Ovary (tissue), 10 donors: ENCODE measurements at places on chromosomes 6 and 20. TPM values are rescaled to one million over a fixed set of nuclear protein-coding genes. Genes with fewer than 3 reads are reported as not detected.

- H3K27me3 ChIP-seq: no peaks in the 10 kb centered on the region
- H3K27ac ChIP-seq: no peak overlapping the region
- no peak overlapping the region for H3K4me3 ChIP-seq
- DNase-seq: no peak
- peaks cover 7% of the 10 kb centered on the region for H3K4me1 ChIP-seq
These were observed 162.8 kb upstream of the AFDN start for GRCh38 chr6:167663784-167664443.

- no peak overlapping the region for H3K27ac ChIP-seq
- H3K4me1 ChIP-seq: no peaks in the 10 kb centered on the region
- no peaks in the 10 kb centered on the region for H3K27me3 ChIP-seq
- H3K36me3 ChIP-seq: no peaks in the 10 kb centered on the region
- H3K4me3 ChIP-seq: no peak overlapping the region
These were observed 228.0 kb upstream of the SYNDIG1 start for GRCh38 chr20:24241466-24241865.

DNA sequence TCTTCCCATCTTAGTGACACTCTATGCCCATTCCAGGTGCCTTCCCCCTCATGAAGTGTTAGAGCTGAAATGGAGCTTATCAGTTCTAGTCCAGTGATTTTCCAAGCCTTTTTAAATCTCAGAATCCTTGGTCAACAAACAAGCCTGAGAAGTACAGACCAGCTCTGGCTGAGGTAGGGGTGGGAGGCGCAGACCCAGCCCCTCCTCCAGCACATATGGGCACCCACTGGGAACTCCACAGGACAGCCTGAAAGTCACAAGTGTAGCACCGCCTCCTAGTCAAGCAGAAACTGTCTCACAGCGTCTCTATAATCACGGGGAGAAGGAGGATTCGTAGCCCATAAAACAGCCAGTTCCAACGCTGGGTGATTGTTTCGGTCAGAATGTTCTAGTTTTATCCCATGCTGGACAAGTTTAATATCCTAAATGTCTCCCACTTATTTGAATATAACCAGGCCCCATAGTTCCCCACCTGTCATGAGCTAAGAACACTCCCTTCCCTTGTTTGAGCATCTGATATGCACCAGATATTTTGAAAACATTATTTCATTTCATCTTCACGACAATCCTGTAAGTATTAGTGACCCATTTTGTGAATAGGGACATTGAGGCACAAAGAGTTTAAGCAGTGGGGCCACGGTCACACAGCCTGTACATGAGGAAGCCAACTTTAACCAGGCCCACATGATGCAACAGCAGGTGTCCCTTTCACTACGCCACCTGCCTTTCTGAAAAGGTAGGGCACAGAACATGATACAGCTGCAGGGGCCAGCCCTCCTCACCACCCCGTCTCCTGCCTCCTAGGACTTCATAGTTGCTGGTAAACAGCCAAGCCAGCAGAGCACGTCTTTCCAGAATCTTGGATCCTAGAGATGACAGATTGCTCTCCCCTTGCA lies 40.1 kb downstream of the TRAF3IP2 start:
- no peak for DNase-seq
- no peak overlapping the region for H3K4me3 ChIP-seq
- no peak overlapping the region for H3K27ac ChIP-seq

DNA sequence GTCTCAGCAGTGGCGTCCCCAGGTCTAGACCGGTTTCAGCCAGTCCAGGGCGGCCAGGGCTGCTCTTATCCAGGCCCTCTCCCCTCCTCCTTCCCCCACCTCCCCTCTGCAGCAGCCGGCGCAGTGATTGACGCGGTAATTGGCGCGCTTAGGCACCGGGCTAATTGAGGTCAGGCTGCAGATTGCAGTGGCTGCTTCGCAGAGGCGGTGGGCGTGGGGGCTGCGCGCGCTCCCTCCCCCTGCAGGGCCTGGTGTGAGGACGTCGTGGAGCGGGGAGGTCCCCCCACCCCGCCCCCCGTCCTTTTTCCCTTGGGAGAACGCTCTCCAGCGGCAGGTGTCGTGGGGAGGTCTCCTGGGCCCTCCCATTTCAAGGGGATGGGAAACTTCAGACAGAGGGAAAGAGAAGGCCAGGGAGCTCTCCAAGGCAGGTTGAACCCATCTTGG lies 70.4 kb upstream of the BLCAP start:
- H3K4me1 ChIP-seq: no peaks in the 10 kb centered on the region
- H3K36me3 ChIP-seq: no peaks in the 10 kb centered on the region
- H3K4me3 ChIP-seq: no peak overlapping the region

DNA sequence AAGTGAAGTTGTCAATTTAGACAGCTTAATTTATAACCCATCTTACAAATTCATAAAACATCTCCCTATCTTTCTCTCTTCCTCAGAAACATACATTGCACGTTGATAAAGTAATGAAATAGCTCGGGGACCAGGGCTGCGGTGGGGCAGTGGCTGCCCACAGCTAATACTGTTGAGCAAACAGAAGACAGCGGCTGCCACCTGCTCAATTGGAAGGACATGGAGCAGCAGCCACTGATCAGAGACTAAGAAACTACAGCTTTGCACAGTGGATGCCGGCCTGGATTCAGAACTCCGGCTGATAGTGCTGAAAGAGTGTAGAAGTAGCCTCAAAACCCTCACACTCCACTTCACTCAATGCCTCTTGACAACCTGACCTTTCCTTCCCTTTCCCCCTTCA lies 157.9 kb upstream of the PDE10A start:
- H3K27me3 ChIP-seq: no peaks in the 10 kb centered on the region
- no peak overlapping the region for H3K27ac ChIP-seq
- H3K4me3 ChIP-seq: no peak overlapping the region
- DNase-seq: no peak
- H3K36me3 ChIP-seq: no peaks in the 10 kb centered on the region

TMEM244 gene
- not detected for total RNA-seq

CYP24A1 gene
- 3.7 TPM for total RNA-seq

TNFRSF21 gene
- total RNA-seq: 13.6 TPM

CYP21A2 gene
- total RNA-seq: 8.9 TPM

SMLR1 gene
- not detected for total RNA-seq

COL9A3 gene
- 2.2 TPM for total RNA-seq
